ENCODE measurements at places on chromosomes 5 and 9.
A peak's percentile ranks its signal among the peaks of the same experiment; 100 is the strongest.

DNA sequence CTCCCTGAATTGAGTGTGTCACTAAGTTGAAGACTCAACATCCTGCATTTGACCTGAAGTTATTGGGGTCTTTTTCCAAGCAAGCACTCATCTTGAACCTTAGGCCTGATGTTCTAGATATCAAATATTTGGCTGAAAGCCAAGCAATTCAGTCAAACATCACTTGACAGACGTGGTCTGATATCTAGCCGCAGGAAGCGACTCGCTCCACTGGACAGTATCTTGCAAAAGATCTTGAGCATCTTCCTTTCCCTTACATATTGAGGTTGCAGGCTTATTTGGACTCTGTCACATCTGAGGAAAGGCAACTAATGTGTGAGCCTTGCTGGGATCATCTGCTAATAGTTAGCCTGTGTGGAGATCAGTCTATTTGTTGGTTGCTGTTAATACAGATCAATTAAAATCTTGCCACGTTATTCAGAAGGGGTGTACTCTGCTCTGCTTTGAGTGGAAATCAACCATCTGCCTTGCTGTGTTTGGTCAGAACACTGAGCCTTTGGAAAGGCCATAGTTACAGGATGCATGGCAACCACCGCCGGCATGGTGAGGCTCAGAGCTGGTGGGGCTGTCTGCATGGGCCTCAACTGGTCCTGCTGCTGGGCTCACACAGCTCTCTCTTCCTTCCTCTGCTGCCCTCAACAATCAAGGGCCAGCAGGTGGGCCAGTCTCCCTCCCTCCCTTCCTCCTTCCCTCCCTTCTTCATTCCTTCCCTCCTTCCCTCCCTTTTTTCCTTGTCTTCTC, 166.9 kb upstream of the KLF9 start:
- DNase-seq: no peak

DNA sequence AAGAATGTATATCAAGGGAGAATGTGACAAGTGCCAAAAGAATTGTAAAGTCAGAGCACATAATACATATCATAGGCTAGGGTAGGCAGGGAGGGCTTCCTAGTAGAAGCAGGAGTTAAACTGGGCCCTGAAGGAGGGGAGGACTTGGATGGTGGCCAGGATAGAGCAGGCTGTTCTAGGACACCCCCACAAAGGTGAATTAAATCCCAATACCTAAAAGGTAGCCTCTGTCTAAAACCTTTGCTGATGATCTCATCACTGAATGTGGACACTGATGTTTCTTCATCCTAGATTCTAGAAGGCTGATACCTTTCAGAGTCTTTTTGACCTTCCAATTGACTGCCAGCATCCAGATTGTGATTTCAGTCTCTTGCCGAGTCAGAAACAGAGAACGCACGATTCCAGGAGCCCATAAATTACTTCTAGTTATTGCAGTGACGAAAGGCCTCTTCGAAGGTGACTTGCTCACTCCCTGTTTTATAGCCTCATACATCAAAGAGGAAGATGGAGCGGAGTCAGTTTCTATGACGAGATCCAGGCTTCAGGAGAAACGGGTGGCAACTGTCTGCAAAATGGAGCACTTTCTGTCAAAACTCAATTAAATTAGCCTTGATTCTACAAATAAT, 43.2 kb downstream of the KIF4B start:
- DNase-seq: no peak

- DNase-seq: peak; percentile 97
Observed at GRCh38 chr5:956941-957747, 51.5 kb upstream of the NKD2 start.

- no peak for DNase-seq
Observed at GRCh38 chr9:35859990-35860339, 10.2 kb downstream of the OR13J1 start.

DNA sequence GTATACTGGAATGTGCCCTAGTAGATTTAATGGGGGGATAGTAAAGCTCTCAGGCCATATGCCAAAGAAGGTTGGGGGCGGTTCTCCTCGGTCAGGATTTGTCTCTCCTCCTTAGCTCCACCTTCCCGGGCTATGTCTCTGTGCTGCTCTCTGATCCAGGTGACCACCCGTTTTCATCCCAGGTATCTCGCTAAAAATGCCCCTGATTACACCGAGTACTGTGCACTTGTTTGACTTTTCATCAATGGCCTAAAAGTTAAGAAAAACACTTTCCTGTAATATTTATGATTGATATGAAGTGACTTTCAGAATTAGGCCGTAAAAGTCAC, 724 bp downstream of the NDUFS6 start:
- DNase-seq: peak; percentile 32

DNA sequence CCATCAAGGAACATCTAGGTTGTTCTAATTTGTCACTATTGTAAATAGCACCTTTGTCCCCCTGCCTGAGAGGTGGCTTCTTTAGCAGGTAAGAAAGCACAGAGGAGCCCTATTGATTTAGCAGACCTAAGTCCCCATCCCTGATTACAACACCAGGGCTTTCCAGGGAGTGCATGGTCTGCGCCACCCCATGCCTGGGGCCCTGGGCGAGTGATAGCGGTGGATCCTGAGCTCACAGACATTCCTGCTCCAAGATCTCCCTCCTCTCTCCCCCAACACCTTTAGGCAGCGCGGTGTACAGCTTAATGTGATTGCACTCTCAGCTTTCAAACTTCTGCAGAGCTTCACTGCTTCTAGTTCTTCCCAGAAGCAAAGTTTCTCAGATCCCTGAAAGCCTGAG, 67.4 kb upstream of the WWC1 start:
- DNase-seq: no peak

DNA sequence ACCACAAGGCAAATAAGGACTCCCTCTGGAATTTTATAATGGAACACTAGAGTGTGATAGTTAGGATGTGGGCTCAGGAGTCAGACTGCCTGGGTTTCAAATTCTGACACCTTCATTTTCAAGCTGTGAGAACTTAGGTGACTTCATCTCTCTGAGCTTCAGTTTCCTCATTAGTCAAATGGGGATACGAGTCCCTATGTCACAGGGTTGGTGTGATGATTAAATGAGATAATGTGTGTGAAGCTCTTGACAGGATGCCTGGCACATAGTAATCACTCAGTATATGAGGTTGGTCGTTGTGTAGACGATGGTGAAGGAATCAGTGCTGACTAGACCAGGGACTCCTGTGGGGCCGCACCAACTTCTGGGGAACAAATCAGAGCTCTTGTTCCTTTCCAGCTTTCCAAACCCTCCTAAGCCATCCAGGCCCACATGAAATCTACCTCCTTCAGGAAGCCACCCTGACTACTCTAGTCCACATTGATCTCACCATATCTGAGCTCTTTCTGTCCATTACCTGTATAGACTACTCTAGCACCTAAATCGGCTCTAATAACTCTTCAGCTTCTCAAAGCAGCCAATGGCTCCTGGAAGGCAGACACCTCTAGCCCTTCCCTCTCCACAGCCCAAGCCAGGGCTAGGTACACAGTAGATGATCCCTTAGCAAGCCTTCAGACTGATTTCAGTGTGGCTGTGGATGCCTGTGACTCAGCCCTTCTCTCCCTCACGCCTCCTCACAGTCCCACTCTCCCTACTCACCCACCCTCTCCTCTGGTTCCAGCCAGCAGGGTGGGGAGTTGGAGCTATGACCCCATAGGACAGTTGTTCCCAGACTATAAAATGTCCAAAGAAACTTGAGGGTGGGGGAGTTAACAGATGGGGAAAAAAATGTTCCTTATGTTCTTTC, 2.5 kb upstream of the TCF7 start:
- DNase-seq: peak; percentile 59

DNA sequence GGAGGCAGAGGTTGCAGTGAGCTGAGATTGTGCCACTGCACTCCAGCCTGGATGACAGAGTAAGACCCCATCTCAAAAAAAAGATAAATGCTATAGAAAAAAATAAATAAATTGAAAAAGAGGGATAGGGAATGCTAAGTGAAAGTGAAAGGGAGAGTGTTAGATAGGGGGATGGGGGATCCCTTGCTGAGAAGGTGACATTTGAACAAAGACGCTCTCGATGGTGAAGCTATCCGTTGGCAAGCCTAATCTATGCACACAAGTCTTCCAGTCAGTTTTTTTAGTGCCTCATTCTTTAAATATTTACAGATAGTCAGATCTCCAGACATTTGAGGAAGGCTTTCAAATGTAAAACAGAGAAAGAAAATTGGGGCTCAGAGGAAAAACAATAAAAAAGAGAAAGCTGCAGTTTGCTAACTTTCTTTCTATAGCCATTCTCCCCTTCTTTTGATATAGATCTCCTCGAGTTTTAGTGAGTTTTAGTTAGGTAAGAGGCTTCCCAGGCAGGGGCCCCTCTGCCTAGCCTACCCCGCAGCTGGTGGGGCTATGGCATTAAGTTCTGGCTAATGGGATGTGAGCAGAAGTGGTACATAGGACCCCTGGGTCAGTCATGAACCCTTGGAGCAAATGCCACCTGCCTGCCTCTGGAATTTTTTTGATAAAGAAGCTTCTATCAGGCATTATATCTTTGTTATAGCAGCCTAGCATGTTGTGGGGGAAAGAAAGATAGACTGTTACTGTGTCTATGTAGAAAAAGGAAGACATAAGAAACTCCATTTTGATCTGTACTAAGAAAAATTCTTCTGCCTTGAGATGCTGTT, 12.0 kb downstream of the GLRX start:
- peak; percentile 34 for DNase-seq

GRCh38 chr9:11023201-11023600, 410.4 kb upstream of the PTPRD start:
- DNase-seq: peak; percentile 2

DNA sequence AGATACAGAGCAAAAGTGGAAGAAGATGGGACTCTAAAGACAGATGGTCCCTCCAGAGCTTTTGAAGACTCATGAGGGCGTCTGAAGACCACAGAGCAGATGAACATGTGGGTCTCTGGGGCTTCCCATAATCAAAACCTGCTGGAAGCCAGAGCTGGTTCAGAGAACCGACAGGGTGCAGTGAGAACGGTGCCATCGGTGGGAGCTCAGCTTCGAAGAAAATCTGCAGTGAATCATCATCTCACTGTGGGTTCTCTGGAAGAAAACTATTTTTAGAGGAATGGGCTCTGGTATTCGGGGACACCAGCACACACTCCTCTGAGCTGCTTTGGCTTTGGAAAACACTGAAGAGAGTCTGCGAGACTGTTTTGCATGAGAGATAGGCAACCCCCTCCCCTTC, 222.4 kb upstream of the PANK3 start:
- peak; percentile 45 for DNase-seq

DNA sequence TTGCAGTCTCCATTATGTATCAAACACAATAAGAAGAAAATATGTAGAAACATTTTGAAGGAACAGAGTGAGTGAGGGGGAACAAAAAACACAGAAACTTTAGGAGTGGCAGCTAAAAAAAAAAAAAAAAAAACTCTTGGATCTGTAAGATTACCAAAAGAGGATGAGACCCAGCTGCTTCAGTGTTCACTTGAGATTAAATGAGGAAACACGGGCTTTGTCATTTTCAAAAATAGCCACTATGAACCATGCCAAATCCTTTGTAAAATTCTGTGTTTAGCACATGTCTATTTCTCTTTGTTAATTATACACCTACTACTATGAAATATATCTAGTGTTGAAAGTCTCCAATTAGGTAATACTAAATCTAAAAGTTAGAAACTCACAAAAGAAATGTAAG, 485.9 kb downstream of the EFNA5 start:
- DNase-seq: no peak

DNA sequence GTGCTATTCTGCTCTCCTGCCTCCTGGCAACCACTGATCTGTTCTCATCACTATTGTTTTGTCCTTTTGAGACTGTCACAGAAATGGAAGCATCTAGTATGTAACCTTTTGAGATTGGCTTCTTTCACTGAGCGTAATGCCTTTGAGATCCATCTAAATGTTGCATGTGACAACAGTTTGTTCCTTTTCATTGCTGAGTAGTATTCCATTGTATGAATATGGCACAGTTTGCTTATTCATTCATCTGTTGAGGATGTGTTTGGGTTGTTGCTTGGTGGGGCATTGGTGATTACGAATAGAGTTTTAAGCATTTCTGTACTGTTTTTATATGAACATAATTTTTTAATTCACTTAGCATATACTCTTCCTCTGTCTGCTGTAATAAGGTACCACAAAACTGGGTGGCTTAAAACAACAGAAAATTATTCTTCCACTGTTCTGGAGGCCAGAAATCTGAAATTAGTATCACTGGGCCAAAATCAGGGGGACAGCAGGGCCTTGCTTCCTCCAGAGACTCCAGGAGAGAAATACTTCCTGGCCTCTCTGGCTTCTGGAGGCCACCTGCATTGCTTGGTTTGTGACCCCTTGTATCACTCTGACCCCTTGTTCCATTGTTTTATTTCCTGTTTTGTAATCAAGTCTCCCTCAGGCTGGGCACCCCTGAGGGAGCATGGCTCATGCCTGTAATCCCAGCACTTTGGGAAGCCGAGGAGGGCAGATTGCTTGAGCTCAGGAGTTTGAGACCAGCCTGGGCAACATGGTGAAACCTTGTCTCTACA, 53.0 kb downstream of the EXOSC2 start:
- no peak for DNase-seq

- no peak for DNase-seq
Observed at GRCh38 chr5:121257621-121258020, 594.1 kb upstream of the FTMT start.

- DNase-seq: peak; percentile 85
Observed at GRCh38 chr9:2016408-2017330, 1.5 kb downstream of the SMARCA2 start.

GRCh38 chr9:137368431-137369035, 54.4 kb downstream of the EXD3 start:
- DNase-seq: no peak

DNA sequence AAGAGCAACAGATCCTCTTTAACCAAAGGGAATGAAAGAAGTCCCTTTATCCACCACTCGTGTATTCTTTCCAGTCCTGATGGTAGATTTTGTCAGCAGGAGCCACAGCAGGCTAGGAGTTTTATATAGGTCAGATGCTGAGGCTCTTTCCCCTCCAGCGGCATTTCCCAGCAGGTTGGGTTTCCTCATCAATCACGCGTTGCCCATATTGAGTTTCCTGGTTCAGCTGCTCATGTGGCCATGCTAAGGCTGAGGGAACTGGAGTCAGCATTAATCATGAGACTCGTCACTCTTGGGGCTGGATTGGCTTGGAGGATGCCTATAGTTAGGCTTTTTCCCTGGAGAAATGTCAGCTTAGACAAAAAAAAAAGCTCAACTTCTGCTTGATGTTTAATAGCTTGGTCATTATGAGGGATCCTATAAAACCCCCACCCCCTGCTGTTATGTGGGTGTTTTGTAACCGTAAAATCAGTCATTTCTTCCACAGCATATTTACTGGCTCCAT, 193.4 kb upstream of the GAS1 start:
- no peak for DNase-seq

DNA sequence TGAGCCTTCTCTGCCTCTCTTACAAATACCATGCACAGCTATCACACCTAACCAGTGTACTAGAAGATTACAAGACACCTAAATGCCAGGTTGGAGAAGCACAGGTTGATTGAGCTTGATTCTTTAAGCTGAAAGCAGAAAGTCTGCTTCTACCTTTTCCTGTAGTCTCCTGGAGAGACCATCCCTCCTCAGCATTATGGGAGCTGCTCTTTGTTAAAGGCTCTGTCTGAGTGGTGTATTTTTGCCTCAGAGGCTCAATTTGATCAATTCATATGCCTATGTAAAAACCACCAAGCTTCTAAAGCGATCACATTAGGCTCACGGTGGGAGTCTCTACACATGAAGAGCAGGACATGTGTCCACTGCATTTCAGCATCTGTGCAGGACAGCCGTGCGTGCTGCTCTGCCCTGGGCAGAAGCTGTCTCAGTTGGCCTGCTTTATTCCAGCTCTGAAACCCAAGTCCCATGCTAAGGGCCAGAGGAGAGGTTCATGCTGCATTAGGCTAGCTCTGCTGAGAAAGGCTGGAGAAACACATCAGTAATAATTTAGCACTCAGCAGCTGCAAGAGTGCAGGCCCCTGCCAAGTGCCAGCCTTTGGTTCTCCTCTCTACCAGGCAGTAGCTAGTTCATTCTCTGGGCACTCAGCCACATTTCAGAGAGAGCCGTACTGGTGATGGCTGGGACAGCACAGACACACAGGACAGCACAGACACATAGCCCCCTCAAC, 41.7 kb downstream of the TMEM167A start:
- peak; percentile 77 for DNase-seq
